ENCODE measurements at places on chromosomes 5 and 9. TPM values are rescaled to one million over a fixed set of nuclear protein-coding genes. Genes with fewer than 3 reads are reported as not detected.

GRCh38 chr9:82797534-82797933, 265.4 kb downstream of the RASEF start:
- DNase-seq, result no peak

GRCh38 chr9:124188331-124189110, 69.2 kb upstream of the NEK6 start:
- DNase-seq, result no peak

GRCh38 chr5:95591490-95591901, 28.4 kb upstream of the GPR150 start:
- no peak for DNase-seq

- DNase-seq, result no peak
Observed at GRCh38 chr5:142015781-142016533, 3.1 kb upstream of the GNPDA1 start.

Gene LEAP2
- total RNA-seq, result 1.3 TPM

Gene TBC1D9B
- total RNA-seq, result 120 TPM

Gene ARHGEF39
- 0.75 TPM for total RNA-seq

Gene SLC6A19
- 0.12 TPM for total RNA-seq
